Activated CD4-positive, alpha-beta T cell treated with anti-CD3 and anti-CD28 coated beads, Interleukin-10, Interleukin-2, amounts not matched to agents 100 ng/mL and 50 ng/mL, durations not matched to agents 16 hours and 8 hours (primary cell): ENCODE measurements at places on chromosomes 12 and 14.
A peak's percentile ranks its signal among the peaks of the same experiment; 100 is the strongest.

DNA sequence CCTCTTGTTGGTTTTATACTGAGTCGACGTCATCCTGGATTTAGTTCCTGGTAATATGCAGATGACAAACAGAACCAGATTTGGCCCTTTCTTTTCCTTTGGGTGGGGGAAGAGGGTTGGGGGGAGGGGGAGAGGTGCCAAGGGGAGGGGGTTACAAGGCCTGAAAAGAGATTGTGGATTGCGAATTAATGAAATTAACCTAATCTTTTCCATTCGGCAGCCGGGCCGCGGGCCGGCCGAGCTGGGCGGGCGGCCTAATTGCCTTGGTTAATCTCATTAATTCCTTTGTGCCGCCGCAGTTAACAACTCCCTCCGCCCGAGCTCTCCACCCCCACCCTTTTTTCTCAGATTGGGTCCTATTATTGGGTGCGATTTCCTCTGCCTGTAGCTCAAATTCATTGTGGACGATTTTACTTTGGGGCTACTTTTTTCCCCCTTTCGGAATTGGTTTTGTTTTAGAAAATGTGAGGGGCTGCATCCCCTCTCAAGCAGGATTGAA is 387 bp upstream of the GSC start:
- no peak for DNase-seq

DNA sequence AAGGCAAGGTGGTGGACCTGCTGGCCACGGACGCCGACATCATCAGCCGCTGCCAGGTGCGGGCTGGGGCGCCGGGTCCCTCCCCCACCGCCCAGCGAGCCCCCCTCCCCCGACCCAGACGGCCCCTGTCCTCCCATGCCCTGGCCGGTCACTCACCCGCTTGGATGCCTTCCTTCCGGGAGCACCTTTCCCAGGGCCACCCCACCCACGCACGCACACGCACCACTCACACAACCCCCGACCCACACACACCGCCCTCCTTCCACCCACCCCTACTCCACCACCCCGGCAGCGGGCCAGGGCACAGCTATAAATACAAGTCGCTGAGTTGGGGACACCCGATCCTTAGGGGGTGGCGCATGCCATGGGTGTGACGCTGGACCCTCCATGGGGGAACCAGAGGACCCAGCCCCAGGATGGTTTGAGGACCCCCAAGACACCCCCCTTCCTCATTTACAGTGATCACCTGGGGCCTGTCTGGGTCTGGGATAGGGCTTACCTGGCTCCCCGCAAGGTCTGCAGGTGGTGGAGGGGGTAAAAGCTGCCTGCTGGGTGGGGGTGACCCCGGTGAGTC is 465 bp downstream of the ADSS1 start:
- no peak for DNase-seq

- DNase-seq = no peak
Measured at GRCh38 chr12:131034631-131035244, 81.0 kb downstream of the ADGRD1 start.

DNA sequence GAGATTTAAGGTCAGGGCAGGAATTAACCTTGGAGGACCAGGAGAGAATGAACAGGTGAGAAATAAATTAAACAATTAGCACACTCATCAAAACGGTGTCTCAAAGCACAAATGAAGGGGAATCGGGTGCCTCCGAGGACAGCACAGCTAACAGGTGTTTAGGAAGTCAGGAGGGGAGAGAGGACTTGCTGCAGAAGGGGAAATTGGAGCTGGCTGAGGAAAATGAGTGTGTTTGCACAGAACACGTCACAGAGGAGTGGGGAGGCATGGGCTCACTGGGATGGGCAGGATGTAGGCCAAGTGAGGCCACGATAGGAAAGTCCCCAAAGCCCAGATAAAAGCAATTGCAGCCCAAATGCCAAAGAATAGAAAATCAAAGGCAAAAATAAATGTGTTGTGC is 121.7 kb downstream of the ZNF664 start:
- no peak for DNase-seq

GRCh38 chr14:77195766-77196165 is 14.2 kb downstream of the TMEM63C start:
- DNase-seq = no peak

DNA sequence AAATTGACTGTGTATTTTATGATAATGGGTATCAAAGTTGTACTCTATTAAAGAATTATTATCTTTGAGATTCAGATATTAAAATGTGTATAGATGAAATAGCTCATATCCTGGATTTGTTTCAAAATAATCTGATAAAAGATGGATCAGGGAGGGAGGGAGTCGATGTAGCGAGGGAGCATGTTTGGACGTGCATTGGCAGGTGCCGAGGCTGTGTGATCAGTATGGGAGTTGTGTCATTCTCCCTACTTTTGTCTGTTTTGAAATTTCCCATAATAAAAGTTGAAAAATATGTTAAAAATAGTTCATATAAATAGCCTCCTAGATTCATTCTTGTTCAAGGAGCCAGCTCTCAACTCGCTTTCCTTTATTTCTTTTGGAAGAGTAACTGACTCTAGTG is 171.6 kb upstream of the HIF1A start:
- DNase-seq = no peak

- peak; percentile 89 for DNase-seq
Measured at GRCh38 chr14:104976198-104977007, 1.8 kb downstream of the AHNAK2 start.

- no peak for DNase-seq
Measured at GRCh38 chr12:120286768-120287490, 4.8 kb downstream of the RNU4-2 start.

GRCh38 chr14:94113908-94114588 is 3.5 kb downstream of the IFI27 start:
- DNase-seq = no peak

DNA sequence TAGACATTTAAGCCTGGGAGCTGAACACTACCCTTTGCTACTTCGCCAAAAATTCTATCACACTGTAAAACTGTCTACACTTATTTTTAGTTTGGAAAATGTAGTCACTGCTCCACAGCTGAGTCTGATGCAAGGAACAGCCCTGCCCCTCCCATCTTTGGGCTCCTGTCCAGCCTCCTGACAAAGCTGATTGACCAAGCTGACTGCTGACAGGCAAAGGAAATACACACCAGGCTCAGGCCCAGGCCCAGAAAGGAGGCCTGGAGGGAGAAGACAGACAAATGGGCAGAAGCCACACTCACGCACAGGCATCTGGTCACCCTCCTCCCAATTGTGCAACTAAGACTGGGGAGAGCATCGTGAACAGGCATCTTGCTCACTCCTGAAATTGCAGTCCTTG is 55.3 kb downstream of the ISCA2 start:
- no peak for DNase-seq

DNA sequence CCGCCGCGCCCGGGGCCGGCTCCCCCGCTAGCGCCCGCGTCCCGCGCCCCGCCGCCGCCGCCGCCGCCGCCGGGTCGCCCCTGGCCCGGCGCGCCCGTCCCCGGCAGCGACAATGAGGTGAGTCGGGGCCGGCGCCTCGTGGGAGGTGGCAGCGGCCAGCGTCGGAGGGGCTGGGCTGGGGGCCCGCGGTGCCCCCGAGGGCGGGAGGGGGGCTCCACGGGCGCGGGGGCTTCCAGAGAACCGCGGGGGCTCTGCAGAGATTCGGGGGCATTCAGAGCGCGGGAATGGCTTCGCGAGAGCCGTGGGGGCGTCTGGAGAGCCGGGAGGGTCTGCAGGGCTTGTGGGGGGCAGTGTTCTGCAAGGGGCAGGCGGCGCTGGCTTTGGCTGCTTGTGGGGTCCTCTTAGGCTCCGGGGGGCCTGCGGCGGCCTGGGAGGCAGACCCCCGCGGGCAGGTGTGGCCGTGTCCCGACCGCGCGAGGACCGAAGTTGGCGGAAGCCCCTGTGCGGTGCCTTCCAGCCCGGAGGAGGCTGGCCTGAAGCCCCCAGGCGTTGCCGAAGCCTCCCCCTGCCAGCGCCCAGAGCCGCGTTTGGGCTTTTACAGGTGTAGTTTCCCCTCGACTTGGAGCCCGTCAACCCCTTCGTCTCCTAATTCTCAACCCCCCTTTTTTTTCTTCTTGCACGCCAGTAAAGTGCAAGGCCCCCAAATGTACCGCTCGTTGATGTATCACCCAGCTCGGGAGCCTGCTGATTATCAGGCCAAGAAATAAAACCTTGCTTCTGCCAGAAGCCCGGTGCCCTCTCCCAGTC is 93.1 kb upstream of the EVL start:
- peak; percentile 18 for DNase-seq

- no peak for DNase-seq
Measured at GRCh38 chr14:104503691-104504090, 75.9 kb upstream of the C14orf180 start.

DNA sequence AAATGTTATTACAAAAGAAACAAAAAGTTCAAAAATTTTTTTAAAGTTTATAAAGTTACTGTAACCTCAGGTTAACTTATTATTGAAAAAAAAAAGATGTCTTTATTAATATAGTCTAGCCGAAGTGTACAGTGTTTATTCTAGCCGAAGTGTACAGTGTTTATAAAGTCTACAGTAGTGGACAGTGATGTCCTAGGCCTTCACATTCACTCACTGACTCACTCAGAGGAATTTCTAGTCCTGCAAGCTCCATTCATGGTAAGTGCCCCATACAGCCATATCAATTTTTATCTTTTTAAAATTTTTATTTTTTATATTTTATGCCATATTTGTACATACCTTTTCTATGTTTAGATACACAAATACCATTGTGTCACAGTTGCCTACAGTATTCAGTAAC is 10.4 kb downstream of the ATG2B start:
- DNase-seq = no peak

DNA sequence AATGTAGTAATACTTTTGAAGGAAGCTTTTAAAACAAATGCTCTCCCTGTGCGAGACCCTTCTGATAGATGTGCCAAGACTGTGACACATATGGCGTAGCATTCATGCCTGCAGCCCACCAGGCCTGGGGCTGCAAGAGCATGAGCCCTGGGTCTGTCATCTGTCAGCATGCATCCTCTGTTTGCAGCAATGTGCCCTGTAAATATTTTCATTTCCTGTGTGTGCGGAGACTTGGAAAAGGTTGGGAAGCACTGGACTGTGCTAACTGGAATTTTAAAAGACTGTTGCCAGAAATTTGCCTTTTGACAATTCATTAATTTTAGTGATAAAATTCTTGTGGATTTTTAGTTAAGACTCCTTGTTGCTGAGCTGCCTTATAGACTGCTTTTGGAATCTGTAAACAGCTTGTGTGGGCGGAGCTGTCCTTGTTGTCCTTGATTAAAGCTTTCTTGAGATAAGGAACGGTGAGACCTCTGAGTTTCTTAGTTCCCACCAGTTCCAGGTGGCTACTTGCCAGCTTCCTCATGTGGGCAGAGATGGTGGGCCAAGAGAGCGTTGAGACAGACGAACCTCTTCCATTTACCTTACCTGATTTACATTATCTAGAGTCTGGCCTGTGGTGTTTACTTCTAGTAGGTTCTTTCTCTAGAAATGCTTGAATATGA is 23.4 kb downstream of the MARK3 start:
- no peak for DNase-seq

- no peak for DNase-seq
Measured at GRCh38 chr12:6818222-6818621, 3.4 kb upstream of the GPR162 start.
